ENCODE measurements at places on chromosomes 1 and 21.

GRCh38 chr1:227944090-227944930 lies 3.4 kb downstream of the WNT9A start:
- no peak for DNase-seq

GRCh38 chr21:41665766-41666595 lies 100.9 kb downstream of the RIPK4 start:
- peak; percentile 63 for DNase-seq

- DNase-seq: no peak
These were observed 6.0 kb upstream of the TUT4 start for GRCh38 chr1:52558941-52559340.

DNA sequence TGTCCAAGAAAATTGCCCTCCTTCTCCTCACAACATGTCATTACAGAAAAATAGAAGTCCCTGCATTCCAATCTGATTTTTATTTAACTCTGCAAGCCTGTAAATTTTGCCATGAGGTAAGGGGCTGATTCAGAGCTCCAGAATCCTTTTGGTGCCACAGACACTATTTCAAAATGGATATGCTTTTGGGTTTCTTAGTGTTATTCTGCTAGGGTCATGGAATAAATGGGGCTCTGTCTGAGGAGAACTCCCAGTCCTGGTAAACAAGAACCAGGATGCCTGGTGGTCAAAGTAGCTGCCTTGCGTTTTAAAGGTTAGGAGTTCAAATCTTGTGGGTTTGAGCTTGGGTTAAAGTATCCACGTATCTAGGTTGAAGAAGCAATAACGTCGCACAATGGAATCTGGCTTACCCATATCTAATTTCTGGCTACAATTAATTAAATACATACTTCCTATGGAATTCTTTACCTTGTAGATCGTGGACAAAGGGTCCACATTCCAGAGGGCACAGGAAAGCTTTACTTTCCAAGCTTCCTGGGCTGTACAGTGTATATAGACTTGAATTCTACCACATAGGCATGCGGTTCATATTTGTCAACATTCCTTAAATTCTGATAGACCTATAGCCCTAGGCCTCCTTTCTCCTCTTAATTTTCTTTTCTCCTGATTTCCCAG lies 98.0 kb upstream of the CDC42BPA start:
- no peak for DNase-seq

- DNase-seq: no peak
These were observed 30.2 kb upstream of the MGST3 start for GRCh38 chr1:165600793-165601192.

DNA sequence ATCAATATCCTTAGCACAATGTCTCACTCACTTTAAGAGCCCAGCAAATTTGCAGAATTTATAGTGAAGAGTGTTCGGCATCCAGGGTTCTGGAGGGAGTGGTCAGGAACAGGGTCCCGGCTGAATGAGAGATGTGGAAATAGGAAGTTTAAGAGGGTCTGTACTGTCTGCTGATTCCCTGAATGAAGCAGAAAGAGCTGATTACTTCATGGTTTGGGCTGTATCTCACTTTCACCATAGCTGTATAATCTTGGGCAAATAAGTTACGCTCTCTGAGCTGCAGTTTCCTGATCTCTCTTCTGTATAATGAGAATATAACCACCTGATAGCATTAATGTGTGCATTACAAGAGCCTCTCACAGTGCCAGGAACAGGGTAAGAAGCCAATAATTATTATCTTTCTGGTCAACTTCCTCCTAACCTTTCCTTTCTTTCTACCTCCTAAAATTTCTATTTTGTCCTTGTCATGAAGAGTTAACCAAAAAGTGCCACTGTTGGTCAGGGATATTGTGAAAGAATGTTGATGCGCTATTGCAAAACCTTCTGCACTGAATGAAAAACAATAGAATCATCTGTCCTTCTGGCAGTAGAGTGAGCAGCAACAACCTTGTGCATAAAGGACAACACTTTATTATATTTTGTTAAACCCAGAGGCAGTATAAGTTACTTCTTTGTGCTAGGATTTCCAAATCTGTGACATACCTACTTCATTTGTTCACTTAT lies 14.7 kb upstream of the PTGFR start:
- DNase-seq: no peak

DNA sequence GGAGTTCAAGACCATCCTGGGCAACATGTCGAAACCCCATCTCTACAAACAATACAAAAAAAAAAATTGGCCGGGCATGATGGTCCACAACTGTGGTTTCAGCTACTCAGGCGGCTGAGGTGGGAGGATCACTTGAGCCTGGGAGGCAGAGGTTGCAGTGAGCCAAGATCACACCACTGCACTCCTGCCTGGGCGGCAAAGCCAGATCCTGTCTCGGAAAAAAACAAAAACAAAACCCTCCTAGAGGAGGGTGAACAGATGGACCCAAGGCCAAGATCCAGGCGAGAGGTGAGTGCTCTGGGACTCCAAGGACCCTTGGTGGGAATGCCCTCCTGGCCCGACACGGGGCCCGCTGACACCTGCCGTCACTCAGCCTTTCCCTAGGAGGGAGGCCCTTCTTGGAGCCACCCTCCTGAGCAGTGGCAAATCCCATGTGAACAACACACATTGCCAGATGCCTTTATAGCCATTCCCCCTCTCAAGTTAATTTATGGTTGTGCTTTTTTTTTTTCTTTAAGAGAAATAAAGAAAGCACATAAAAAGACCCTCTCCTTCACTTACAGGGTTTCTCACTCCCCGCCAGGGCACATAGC lies 380 bp downstream of the TFF2 start:
- peak; percentile 37 for DNase-seq

- no peak for DNase-seq
These were observed 45.5 kb upstream of the VANGL1 start for GRCh38 chr1:115596080-115596780.

DNA sequence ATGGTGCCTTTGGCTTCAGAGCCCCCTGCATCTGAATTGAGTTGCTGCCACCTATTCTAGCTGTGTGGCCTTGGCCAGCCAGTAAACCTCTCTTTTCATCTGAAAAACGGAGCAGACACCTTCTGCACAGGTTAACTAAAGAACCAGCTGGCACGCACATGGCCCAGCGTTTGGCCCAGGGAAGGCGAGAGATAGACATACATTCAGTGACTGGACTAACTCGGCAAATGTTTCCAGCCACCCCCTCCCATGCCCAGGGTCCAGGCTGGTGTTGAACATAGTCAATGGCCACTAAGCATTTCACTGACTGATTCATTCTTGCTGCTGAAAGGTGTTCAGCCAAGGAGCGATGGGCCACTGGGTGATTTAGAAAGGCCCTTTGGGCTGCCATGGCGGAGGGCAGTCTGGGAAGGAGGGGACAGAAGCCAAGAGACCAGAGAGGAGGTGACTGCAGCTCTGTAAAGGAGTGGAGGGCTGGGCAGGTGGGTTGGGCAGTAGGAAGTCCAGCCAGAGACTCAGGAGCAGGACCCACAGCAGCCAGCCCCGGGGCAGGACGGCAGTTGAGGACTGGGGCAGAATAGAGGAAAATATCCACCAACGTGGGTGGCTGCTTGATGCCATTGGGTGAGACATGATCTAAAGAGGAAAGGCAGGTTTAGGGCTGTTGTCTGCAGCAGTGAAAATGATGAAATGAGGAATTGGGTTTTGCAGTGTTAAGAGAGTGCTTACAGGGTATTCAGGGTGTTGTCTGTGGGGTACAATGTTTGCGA lies 184.3 kb downstream of the HIVEP3 start:
- no peak for DNase-seq
